ENCODE measurements at places on chromosomes 16 and 17. TPM values are rescaled to one million over a fixed set of nuclear protein-coding genes. Genes with fewer than 3 reads are reported as not detected.

Gene OR1F1
- total RNA-seq = 0.13 TPM

Gene LPO
- total RNA-seq = not detected

Gene MT4
- not detected for total RNA-seq

Gene ACSM2B
- not detected for total RNA-seq

Gene ICAM2
- total RNA-seq = 668 TPM

Gene C17orf50
- total RNA-seq = not detected

Gene SLC47A1
- 11.6 TPM for total RNA-seq

Gene RHBDF1
- total RNA-seq = 24.9 TPM

Gene C16orf92
- not detected for total RNA-seq

Gene HIC1
- total RNA-seq = 34.6 TPM

Gene SLC16A5
- total RNA-seq = 5.0 TPM

Gene METRNL
- 63.3 TPM for total RNA-seq

Gene PNMT
- not detected for total RNA-seq

Gene CACNG4
- not detected for total RNA-seq

Gene KRT12
- not detected for total RNA-seq

Gene DRC3
- 1.1 TPM for total RNA-seq

All from pulmonary artery endothelial cell (primary cell).